ENCODE measurements at places on chromosomes 5 and 9.

GRCh38 chr5:149326611-149327010 lies 18.7 kb upstream of the GRPEL2 start:
- no peak for DNase-seq

DNA sequence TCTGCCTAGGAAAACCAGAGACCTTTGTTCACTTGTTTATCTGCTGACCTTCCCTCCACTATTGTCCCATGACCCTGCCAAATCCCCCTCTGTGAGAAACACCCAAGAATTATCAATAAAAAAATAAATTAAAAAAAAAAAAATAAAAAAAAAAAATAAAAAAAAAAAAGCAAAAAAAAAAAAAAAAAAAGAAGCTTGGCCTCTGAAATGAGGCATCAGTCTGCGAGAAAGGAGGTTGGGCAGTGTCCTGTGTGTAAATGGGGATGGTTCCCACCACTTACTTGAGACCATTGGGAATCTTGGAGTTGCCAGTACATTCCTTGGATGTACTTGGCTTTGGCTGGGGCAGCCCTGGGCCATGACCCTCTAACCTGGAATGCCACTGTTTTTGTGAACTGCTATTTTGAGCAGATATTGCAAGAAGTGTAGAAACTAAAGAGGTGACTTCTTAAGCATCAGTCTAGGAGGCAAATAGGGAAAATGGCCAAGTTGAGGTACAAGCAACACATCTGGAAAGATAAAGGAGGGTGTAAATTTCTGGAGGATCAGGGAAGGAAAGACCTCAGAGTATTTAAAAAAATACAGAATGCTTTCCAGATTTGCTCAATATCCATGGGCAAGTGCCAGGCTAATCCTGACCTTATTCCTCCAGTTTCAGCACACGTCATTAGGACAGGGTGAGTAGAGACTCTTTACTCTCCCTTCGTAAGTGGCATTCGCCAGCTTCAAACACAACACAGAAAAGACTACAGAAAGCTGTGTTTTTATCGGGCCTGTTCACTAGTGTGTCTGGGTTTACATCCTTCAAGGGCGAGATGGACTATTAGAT lies 58.1 kb downstream of the HSPA4 start:
- no peak for DNase-seq

DNA sequence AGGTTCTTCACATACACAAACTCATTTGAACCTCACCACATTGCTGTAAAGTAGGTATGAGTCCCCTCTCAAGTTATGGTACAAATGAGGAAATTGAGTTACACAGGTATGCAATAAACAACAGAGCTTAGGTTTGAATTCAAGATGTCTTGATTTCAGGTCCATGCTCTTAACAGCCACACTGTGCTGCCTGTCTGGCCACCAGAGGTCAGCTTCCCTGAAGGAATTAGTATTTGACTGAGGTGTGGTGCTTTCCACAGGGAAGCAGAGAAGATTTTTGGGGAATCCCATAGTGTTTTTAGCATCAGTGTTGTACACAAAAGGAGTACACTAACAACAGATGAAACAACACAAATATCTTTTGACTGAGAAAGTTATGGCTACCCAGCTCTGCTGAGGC lies 94.4 kb upstream of the ITGA1 start:
- DNase-seq = peak; percentile 28

GRCh38 chr5:115435065-115435777 lies 109.4 kb downstream of the FEM1C start:
- no peak for DNase-seq

DNA sequence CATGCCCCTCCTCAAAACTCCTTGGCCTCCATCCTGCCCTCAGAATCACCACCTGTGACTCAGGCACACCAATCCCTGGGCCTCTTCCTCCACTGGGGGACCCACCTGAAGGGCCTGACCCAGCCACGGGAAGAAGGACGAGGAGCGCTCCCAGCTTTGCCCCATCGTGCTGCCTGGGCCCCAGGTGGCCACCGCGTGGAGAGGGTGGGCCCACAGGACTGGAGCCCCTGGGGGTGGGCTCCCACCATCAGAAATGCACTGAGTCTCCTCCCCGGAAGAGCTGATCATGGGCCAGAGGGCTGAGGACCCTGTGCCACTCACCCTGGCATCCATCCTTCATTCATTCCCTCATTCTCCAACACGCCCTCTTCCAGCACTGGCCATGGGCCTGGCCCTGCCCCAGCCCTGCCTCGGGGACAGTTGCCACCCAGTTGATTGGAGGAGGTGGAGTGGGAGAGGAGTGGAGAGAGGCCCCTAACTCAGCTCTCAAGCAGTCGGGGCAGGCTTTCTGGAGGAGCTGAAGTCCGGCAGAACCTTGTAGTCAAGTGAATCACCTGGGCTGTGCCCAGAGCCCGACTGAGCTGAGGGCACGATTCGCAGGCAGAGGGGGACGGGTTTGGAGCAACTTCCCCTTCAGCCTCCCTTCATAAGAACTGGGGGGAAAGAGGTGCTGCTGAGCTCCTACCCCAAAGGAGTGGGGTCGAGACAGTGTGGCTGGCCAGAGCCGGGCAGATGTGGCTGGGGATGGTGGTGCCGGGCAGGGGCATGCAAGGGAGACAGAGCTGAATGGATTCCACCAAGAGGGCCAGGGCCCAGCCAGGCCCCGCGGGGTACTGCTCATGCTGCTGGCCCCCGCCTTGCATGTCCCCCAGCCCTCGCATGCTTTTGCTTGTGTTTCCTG lies 29.6 kb downstream of the DNM1 start:
- no peak for DNase-seq

GRCh38 chr5:72407078-72407477 lies 86.9 kb downstream of the PTCD2 start:
- DNase-seq = no peak

- peak; percentile 30 for DNase-seq
Observed at GRCh38 chr5:53361708-53362107, 118.7 kb upstream of the FST start.

- DNase-seq = no peak
Observed at GRCh38 chr5:60436518-60436917, 263.4 kb downstream of the DEPDC1B start.

GRCh38 chr9:127445851-127446712 lies 5.1 kb downstream of the RPL12 start:
- DNase-seq = no peak

GRCh38 chr9:6887051-6887450 lies 129.3 kb downstream of the KDM4C start:
- DNase-seq = no peak

- peak; percentile 65 for DNase-seq
Observed at GRCh38 chr5:10307206-10308148, at the start of gene CMBL. Gene CMBL (minus strand): TSS chr5:10307902. CDS start chr5:10290762, 17,140 bp downstream.

DNA sequence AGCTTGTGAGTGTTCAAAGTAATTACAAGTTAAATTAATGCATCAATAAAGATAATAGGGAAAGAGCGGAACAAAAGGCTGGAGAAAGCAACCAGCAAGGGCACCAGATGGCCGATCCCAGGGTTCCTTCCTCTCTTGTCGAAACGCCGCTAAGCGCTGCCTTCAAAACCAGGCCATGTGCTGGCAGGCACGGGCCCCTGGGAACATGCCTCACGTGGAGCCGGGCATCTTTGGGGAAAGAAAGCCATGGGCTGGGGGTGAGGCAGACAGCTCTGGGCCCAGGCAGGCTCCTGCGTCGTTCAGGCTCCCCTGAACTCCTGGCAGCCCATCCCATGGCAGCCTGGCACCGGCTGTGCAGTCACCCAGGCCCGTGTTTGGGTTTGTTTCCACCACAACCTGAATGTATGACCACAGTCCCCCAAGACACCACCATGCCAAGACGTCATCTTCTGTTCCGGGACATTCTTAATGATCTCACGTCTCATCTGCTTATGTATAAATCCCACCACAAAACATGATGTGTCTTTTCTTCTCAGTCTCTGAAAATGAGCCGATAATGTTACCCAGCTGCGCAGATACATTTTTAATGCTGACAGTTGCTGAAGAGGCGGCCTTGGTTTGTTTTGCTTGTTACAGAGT lies 110.4 kb upstream of the SARDH start:
- peak; percentile 60 for DNase-seq

- peak; percentile 48 for DNase-seq
Observed at GRCh38 chr9:76620581-76620980, 143.7 kb upstream of the PCA3 start.

DNA sequence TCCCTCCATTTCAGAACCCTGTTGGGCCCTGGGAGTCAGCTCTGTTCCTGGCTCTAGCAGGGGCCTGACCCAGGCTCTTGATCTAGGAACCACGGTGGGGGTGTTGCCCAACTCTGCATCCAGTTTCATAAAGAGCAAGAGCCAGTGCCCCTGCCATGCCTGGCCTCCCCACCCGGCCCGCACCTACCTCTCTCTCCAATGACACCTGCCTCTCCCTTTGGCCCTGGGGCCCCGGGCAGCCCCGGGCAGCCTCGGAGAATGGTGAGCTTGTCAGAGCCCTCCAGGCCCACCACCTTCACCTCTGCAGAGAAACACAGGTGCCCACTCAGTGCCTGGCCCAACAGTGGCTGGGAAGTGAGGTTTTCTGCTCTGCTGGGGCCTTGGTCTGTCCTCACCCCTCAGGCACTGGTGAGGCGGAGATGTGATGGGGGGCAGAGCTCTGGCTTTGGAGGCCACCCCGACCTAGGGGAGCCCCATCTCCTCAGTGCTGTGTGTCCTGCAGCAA lies 1.5 kb downstream of the FCN1 start:
- no peak for DNase-seq

- DNase-seq = peak; percentile 67
Observed at GRCh38 chr5:1564182-1564748, 40.5 kb upstream of the LPCAT1 start.

- no peak for DNase-seq
Observed at GRCh38 chr5:6243706-6244338, 134.5 kb downstream of the MED10 start.

DNA sequence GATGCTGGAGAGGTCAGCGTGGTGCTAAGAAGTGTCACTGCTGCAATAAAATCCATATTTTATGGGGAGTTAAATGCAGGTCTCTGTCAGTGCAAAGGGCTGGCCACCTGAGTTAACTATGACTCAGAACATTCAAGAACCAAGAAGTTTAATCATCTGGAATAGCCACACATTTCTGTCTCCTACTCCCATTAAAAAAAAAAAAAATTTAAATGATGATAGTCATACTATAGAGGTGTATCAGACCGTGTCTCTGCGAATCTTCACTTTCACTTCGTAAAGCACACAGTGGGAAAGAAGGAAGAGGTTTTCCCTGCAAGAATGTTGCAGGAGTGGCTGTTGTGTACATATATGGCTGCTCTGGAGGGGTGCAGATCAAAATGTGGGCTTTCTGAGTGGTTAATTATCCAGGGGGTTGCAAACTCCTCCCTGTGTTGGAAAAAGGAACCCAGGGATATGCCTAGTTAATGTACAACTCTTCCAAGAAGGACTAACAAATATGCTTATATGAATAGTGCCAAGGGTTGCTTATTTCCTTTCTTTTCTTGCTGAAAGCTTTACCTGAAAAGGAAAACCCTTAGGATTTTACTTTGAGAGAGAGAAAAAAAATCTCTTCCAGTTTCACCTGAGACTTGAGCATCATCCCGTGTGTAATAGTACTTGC lies 1.5 kb downstream of the CDH6 start:
- peak; percentile 9 for DNase-seq

GRCh38 chr5:119274767-119275130 lies 81.1 kb upstream of the TNFAIP8 start:
- peak; percentile 76 for DNase-seq

DNA sequence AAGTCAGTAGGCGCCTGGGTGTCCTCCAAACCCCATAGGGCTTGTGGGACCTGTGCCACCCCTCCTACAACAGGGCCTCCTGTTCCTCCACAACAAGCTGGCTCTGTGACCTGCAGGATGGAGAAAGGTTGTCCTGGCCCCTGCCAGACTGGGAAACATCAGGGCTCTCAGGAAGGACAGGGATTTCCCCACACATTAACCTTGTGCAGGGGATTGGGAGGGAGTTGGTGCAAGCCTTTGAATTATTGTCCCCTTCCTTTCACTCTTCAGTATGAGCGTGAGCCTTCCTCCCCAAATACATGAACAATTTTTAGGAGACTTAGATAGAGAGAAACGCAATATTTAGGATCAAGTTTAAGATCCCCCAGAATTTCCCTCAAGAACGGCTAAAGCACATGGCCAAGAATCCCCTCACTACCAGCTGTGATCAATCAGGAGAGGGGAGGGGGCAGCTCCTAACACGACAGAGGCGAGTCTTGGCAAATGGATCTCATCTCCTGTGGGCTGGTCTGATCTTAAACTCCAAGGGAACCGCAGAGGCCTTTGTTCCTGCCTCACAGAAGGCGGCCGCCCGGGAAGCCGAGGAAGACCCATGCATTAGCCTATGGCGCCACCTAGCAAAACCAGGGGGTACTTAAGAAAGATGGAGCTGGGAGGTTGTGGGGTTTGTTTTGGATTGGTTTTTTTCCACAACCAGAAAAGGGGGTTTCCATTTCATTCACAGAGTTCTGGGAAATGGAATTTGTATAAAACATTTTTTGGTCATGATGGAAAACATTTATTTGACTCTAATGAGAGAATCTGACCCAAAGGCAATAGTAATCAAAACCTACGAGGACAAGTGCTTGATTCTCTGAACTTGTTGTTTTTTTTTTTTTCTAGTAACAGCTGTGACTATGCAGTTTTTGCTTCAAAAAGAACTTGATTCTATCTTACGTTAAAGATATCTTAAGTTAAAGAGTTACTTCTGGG lies 36.1 kb upstream of the OSMR start:
- DNase-seq = peak; percentile 84

DNA sequence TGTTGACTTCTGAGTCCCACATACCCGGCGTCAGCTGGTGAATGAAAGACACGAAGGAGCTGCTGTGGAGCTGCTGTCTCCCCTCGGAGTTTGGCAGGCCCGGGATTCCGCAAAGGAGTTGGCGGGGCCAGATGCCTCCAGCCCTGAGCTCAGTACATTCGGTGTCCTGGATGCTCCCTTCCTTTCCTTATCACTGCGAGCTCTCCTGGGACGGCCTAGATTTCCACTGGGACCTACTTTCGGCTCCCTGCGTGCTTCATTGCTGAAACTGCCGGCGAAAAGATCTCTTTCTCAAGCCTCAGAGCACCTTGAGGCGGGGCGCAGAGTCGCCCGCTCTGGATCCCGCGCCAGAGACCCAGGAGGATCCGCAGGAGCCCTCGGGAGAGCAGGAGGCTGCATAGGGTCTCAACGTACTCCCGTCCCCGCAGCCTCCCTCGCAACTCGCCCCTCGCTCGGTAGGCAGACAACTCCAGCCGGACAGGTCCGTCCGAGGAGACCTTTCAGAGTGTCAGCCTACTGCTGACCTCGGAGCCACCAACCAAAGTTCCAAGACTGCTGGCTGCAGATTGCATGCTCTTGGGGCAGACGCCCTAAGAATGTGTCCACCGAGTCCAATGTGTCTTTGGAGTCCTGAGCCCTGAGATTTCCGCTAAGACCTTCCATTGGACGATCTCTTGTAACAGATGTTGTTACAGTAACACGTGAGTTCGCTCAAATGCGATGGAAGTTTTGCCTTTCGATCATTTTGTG lies 6.1 kb downstream of the ANXA2R start:
- peak; percentile 54 for DNase-seq

DNA sequence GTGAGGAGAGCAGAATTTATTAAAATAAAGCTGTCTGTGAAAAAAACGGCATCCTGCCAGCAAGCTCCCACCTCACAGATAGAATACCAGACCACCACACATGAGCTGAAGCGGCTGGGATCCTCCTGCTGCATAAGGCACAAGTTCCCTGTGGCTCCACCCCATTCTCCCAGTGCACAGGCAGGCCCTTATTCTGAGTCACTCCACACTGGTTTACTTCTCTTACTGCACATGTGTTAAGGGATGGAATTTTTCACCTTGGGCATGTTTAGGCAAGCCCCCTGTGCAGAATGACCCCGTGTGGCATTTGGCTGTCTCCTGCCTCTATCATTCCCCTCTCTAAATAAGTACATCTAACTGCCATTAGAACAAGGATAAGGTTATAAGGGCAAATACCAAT lies 115.0 kb upstream of the ELAVL2 start:
- no peak for DNase-seq

GRCh38 chr5:158115468-158115867 lies 256.5 kb upstream of the CLINT1 start:
- DNase-seq = peak; percentile 29

GRCh38 chr9:88926781-88927505 lies 64.3 kb upstream of the S1PR3 start:
- no peak for DNase-seq
